Fibroblast of skin of left biceps (primary cell): ENCODE measurements at places on chromosomes 3 and 15.

- DNase-seq: no peak
These were observed 653.1 kb downstream of the RBMS3 start for GRCh38 chr3:29933802-29934490.

DNA sequence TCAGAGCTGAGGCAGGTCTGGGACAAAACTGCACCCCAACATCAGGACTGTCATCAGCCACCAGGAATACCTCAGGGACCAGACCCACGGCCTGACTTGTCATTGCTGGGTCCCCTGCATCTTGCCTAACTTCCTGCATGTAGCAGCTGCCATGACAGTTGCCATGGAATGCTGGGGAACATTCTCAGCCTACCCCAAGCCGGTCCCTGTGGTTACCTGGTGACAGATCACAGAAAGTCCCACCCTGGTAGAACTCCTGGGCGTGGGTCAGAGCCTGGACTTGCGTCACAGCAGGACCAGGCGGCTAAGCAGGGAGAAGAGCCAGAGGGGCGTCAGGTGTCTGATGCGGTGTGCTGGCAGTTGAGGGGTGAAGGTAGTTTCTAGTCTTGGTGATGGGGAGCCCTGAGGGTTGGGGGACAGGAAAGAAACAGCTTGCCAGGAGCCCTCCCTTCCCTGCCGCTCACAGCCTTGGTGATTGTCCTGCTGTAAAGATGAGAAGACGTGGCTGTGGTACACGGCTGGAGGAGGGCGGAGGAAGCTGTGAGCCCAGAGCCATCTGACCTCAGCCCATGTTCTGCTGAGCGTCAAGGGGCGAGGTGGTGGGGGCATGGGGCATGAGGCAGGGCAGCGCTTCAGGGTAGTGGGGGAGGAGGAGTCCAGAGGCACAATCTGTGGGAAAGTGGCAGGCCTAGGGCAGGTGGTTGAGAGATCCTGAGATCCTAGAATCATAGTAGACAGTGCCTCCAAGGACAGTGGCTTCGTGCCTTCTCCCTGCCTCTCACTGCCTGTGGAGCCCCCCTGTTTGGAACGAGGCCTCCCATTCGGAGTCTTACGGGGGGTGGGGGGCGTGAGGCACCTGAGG, 5.4 kb downstream of the H1-8 start:
- DNase-seq: no peak

GRCh38 chr3:111414531-111414930, 127.5 kb upstream of the CD96 start:
- DNase-seq: peak; percentile 5

- DNase-seq: no peak
These were observed 7.2 kb downstream of the SUSD5 start for GRCh38 chr3:33211444-33211843.

DNA sequence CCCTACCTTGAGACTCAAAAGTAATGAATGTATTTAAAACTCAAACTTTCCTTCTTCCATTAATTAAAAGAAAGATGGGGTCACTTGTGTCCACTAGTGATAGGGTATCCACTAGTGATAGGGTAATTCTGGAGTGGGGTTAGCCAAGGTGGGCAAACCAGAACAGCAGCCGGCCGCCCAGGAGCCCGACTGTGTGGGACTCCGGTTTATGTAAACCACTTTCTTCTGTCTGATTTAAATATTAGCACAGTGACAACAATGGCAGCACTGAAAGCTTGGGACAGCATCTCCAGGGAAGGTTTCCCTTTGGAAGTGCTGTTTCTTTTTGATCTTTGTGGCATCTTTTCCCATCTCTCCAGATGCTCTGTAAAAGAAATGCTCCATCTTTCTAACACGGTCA, 722 bp downstream of the MYZAP start:
- DNase-seq: no peak

- DNase-seq: no peak
These were observed 51.7 kb downstream of the FAM174B start for GRCh38 chr15:92603743-92604470.

GRCh38 chr15:72318408-72318942, 1.5 kb downstream of the CELF6 start:
- DNase-seq: no peak

GRCh38 chr15:58378241-58379085, 53.3 kb upstream of the LIPC start:
- no peak for DNase-seq

GRCh38 chr3:107441617-107442016, 64.4 kb downstream of the CCDC54 start:
- DNase-seq: no peak

DNA sequence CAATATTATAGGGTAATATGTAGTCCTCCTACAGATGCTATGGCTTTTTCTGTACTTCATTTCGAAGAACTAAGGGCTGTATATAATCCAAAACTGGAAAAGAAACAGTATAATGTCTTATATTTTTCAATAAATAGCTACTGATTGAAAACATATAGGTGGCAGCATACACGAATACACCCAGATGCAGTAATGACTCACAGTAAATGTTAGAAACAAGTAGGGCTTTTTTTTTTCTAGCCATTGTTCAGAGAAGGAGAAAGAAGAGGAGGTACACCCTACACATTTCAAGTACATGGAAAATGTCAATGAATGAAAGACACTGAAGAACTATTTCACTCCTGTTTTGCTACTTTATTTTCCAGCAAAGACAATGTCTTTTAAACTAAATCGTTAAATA, 9.4 kb downstream of the DAZL start:
- no peak for DNase-seq

DNA sequence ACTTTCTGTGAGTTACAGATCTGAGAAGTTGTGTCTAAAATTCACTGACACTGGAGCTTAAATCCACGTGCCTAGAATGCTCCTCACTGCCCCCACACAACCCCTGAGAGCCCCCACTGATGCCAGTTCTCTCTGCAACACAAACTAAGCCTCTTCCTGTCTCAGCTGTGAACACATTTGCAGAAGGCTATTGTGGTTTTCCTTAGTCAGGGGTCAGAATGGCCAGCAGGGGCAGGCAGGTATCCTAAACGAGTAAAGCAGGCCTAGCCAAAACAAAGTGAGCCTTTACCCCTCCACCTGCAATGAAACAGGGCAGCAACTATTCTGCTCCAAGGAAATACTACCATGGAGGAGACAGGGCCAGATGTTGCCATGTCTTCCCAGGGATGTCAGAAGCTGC, 78.6 kb downstream of the FHIT start:
- no peak for DNase-seq

GRCh38 chr15:60649845-60650548, 171.1 kb upstream of the ICE2 start:
- DNase-seq: no peak

- DNase-seq: no peak
These were observed 11.7 kb downstream of the CHDH start for GRCh38 chr3:53834429-53835095.

GRCh38 chr3:186381424-186382216, 19.6 kb upstream of the DGKG start:
- no peak for DNase-seq

DNA sequence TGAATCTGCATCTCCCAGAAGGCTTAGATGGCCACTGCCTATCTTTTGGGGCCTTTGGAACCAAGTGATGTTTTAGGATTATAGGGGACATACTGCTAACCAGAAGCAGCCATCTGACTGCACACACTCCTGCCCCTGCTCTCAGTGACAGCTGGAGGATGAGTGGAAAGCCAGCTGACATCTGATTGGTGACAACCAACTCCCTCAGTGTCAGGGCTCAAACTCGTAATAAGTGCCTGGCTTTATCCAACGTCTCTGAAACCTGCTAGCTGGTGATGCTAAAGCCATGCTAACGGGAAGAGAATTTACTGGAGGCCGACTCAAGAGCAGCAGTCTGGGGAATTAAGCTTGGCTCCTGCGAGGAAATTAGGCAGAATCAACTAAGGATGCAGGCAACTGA, 35.1 kb downstream of the KY start:
- no peak for DNase-seq

DNA sequence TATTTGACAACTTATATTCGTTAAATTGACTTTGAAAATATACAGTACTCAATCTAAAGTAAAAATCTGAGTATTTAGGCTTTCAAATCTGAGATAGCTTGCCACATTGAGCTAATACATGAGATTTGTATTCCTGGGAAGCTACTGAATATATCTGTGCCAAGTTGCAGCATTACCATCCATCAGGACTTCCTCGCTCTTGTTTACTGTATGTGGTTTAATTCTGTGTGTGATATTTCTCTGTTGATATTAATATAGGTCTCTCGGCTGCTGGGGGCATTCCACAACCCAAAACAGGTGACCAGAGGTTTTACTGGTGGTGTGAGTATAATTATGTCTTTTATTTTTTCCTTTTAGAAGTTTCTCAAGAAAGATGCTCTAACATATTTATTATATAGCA, 5.8 kb downstream of the IDH3A start:
- no peak for DNase-seq

GRCh38 chr15:77138167-77138522, 67.2 kb upstream of the TSPAN3 start:
- DNase-seq: no peak
